T follicular helper cell (primary cell): ENCODE measurements at places on chromosomes 2 and 18.
A peak's percentile ranks its signal among the peaks of the same experiment; 100 is the strongest.

- DNase-seq: no peak
These were observed 142.3 kb downstream of the SOX11 start for GRCh38 chr2:5834501-5834900.

GRCh38 chr2:143840601-143841000 is 679.3 kb downstream of the ZEB2 start:
- DNase-seq: no peak

- DNase-seq: no peak
These were observed 137.8 kb downstream of the PID1 start for GRCh38 chr2:229133155-229133772.

DNA sequence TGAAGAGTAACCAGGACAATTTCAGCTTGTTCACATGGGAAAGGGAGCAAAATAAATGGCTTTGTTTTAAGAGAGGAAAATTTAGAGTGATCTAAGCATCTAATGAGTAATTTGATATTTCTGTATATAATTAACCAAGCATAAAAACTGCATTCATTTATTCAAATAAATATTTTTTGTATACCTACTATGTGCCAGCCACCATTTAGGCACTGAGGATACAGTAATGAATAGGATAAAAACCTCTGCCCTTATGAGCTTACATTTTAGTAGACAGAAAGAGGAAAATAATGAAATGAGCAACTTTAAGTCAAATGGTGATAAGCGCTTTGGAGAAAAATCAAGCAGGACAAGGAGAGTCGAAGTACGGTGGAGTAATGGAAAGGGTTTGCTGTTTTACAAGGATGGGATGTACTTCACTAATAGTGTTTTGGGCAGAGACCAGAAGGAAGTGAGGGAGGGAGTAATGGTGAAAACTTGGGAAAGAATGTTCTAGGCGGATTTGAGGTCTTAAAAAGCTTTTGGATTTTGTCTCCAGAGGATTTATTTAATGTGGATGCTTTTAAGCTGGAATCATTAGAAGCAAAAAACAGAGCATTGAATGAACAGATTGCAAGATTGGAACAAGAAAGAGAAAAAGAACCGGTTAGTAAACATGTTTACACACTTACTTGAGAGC is 17.4 kb downstream of the NDC80 start:
- DNase-seq: no peak

GRCh38 chr2:193670478-193670877 is 1475.7 kb upstream of the TMEFF2 start:
- no peak for DNase-seq

DNA sequence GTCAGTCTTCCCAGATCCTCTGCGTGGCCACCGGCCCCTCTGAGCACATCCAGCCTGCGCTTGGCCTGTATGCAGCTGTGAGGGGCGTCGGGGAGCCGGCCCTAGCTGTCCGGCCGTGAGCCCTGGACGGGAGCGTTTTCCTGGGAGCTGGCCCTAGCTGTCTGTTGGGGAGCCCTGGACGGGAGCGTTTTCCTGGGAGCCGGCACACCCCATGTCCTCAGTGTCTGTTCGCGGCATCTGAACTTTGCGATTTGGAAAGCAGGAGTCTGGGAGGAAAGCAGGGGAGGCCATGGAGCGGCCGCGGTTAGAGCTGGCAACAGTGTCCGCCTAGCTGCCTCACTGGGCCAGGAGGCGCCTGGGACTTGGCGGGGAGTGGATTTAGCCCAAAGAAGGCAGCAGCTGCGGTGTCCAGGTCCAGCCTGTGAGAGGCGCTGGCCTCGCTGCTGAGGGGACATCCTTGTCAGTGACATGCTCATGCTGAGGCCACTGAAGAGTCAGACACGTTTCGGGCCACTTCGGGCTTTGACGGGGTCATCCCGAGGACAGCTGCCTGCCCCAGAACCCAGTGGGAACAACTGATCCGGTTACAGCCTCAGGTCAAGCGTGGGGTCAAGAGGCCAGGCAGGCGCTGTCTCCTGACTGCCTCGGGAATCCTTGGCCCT is 75.8 kb downstream of the KCNG2 start:
- DNase-seq: no peak

- DNase-seq: no peak
These were observed 101.3 kb upstream of the ID2 start for GRCh38 chr2:8580316-8581233.

- peak; percentile 80 for DNase-seq
These were observed 25.4 kb upstream of the SLC66A3 start for GRCh38 chr2:11129598-11130449.

DNA sequence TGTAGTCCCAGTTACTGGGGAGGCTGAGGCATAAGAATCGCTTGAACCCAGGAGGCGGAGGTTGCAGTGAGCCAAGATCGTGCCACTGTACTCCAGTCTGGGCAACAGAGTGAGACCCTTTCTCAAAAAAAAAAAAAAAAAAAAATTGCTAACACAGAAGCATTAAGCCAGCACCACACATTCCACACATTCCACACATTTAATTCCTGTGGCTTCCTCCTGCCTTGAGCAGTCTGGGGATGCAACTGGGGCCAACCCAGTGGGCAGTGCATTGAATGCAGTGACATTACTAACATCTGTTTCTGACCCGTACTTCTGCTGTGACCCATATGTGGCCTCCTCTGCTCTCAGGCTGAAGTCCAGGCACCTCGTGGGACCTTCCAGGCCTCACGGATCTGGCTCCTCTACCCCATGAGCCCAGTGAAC is 107.0 kb downstream of the BCL2L11 start:
- no peak for DNase-seq

- no peak for DNase-seq
These were observed 275.0 kb upstream of the KYNU start for GRCh38 chr2:142602418-142602989.

GRCh38 chr18:8741532-8741931 is 36.2 kb downstream of the MTCL1 start:
- no peak for DNase-seq
